Right ventricle myocardium inferior (tissue), 1 donor: ENCODE measurements at places on chromosomes 2 and 18.

DNA sequence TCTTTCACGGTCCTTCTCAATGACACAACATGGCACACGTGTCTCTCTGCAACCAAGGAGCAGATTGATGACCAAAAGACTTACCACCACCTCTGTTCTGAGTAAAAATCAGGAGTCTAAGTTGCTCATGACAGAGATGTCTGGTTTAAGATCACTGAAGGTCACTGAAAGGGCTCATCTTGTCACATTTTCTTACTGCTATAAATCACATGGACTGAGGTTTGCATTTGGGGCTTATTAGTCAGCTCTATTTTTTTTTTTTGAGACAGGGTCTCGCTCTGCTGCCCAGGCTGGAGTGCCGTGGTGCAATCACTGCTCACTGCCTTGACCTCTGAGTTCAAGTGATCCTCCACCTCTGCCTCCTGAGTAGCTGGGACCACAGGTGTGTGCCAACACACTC is 19.4 kb downstream of the CFLAR start:
- no peak for DNase-seq

- no peak for DNase-seq
Observed at GRCh38 chr2:206480161-206480560, 36.8 kb downstream of the ADAM23 start.

- no peak for DNase-seq
Observed at GRCh38 chr2:177270531-177270930, 6.0 kb upstream of the NFE2L2 start.

GRCh38 chr2:105315314-105315713 is 14.2 kb downstream of the TGFBRAP1 start:
- no peak for DNase-seq

- no peak for DNase-seq
Observed at GRCh38 chr2:241413929-241414580, 58.0 kb downstream of the FARP2 start.

GRCh38 chr18:55245211-55245614 is 286.0 kb upstream of the CCDC68 start:
- DNase-seq, result no peak

DNA sequence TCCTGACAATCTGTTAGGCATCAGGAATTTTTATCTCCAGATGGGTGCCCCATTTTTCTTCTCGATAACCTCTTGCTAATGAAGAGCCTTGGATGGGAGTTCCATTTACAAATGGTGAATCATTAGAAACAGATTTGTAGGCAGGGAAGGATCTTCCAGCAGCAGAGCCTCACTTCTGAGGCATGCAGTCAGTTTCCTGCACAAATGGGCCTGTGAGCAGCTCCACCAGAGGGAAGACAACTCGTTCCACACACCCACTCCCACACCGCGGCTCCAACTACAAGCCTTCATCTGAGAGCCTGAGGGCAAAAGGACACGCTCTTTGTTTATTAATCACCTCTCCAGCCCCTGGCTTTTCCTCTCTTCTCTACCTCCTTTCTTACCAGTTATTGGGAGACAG is 108.5 kb downstream of the CTAGE1 start:
- no peak for DNase-seq

- DNase-seq, result no peak
Observed at GRCh38 chr18:78427081-78427480, 552.5 kb upstream of the SALL3 start.

DNA sequence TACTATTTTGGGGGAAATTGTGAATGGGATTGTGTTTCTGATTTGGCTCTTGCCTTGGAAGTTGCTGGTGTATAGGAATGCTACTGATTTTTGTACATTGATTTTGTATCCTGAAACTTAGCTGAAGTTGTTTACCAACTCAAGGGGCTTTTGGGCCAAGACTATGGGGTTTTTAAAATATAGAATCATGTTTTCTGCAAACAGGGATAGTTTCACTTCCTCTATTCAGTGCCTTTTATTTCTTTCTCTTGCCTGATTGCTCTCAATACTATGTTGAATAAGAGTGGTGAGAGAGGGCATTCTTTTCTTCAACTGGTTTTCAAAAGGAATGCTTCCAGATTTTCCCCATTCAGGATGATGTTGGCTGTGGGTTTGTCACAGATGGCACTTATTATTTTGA is 1383.8 kb upstream of the ACVR2A start:
- no peak for DNase-seq

GRCh38 chr2:99648906-99649789 is 159.3 kb upstream of the REV1 start:
- DNase-seq, result no peak

- no peak for DNase-seq
Observed at GRCh38 chr2:137208431-137208891, 443.1 kb downstream of the THSD7B start.

- DNase-seq, result no peak
Observed at GRCh38 chr2:206790311-206790935, 25.0 kb downstream of the FASTKD2 start.

- no peak for DNase-seq
Observed at GRCh38 chr2:215377283-215377682, 58.6 kb downstream of the FN1 start.

- no peak for DNase-seq
Observed at GRCh38 chr2:34912084-34912483, 1313.0 kb upstream of the FAM98A start.

DNA sequence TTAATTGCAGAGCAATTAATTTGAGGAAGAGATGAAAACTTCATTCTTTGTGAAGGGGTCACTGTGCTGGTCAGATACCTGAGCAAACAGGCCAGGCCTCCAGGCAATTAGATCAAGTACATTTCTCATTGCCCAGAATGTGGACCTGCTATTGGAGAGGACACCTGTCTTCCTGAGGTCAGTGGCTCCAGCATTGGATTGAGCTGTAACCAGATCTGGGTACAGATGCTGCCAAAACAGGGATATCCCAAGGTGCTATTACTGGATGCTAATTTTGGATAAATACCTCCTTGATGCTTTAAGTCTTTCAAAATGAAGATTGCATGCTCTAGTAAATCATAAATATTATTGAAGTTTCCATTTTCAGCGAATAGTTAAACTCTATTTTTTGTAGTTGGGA is 131.5 kb downstream of the FAM161A start:
- no peak for DNase-seq

GRCh38 chr2:46923041-46923528 is 7.5 kb upstream of the MCFD2 start:
- DNase-seq, result no peak

GRCh38 chr18:59377613-59378337 is 18.7 kb upstream of the LMAN1 start:
- no peak for DNase-seq

- no peak for DNase-seq
Observed at GRCh38 chr18:27713738-27714095, 463.2 kb downstream of the CDH2 start.

DNA sequence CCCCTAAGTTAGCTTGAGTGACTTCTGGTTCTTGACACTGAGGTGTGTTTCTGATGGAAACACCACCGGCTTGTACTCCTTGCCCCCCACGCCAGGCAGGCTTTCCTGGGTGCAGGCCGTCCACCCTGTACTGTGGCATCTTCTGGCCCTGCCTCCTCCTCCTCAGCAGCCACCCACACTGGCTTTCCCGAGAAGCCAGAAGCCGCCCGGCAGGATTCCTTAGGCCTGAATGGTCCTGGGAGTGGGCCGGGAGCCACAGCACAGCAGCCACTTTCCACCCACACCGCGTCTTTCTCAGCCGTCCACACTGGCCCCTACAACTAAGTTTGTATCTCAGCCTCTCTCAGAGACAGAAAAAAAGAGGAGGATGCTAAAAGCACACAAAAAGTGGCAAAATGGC is 2.1 kb upstream of the HSBP1L1 start:
- DNase-seq, result no peak

- DNase-seq, result peak; percentile 90
Observed at GRCh38 chr2:74554820-74555531, 456 bp downstream of the DOK1 start.

- DNase-seq, result no peak
Observed at GRCh38 chr18:74617486-74617885, 19.8 kb downstream of the ZNF407 start.

DNA sequence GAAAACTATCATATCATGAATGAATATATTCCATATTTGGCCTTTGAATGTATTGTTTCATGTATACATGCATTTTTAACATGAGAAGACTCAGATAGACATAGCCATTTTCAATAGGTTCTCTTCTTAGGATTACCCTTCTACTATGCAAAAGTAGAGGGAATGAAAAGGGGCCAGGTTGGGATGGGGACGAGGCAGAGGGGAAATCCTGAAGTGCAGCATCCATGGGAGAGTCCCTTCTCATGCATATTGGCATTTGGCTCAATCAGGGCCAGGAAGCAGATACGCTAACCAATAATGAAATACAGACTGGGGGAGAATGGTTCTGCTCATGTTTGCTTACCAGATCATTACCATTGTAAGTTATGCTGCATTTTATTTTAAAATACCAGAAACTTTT is 475.8 kb downstream of the STK39 start:
- no peak for DNase-seq

DNA sequence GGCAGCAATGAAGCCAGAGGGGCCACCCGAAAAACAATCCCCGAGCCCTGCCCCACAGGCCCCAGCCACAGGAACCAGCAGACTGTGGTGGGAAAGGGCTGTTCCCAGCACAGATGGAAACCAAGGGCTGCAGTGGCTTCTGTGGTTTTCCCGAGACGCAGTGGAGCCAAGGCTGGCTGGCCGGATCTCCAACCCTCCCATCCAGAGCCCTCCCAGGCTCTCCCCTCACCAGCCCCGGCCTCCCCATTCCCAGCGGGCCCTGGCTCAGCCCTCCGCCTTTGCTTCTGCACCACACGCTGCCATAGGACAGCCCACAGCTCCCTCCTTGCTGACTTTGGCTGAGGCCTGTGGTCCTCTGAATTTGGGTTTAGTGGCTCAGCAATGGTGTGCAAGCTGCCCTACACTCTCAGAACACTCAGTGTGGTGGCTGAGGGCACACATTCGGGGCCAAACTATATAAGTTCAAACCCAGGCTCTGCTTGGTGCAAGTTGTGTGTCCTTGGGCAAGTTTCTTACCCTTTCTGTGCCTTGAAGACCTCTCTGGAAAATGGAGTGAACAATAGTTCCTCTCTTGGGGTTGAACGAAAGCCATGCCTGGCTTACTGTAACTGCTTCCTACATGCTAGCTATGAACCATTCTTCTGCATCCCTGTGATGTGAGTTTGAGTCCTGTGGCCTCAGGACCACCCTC is 200.1 kb downstream of the SMAD7 start:
- DNase-seq, result no peak
